ENCODE measurements at places on chromosomes 5 and 9.

GRCh38 chr9:127975376-127976315 is 5.1 kb downstream of the EEIG1 start:
- no peak for DNase-seq

DNA sequence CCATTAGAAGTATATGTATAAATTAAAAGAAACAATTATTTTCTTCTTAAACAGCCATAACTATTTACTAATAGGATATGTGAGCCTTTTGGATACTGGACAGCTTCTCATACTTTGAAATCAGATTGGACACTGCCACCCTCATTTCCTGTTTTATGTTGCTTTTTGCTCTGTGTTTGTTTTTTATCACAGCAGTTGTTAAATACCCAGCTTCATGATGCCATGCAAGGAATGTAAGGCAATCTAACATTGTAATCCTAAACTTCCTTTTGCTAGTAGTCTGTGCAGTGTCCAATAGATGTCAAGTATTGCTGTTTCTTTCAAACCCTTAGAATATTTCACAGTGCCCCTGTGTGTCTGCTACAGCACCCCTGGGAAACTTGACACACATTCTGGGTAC is 56.2 kb downstream of the CNTLN start:
- DNase-seq: no peak

GRCh38 chr9:134062461-134063087 is 5.3 kb downstream of the BRD3 start:
- DNase-seq: no peak

DNA sequence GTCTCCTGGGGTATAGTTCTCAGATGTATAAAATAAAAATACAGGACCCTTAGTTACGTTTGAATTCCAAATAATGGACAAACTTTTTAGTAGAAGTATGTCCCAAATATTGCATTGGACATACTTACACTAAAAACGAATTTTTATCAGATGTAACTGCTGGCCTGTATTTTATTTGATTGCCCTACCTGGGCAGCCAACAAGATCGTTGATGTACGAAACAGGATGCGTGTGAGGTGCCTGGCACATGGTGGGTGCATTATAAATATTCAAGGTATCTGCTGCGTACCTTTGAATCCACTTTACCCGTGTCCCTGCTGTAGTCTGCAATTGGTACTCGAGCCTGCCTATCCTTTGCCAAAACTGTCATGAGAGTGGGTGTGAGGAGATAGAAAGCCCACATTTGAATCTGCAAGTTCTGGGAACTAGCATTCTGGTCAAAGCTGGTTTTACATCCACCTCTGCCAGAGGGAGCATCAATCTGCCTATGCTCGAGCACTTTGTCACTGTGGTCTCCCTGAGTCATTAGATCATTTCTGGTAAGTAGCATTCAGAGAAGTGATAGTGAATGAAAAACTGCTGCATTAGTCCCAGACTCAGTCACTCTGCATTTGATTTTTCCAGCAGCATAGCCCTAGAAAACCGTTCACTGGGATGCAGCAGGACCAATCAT is 133.7 kb upstream of the IQGAP2 start:
- no peak for DNase-seq

DNA sequence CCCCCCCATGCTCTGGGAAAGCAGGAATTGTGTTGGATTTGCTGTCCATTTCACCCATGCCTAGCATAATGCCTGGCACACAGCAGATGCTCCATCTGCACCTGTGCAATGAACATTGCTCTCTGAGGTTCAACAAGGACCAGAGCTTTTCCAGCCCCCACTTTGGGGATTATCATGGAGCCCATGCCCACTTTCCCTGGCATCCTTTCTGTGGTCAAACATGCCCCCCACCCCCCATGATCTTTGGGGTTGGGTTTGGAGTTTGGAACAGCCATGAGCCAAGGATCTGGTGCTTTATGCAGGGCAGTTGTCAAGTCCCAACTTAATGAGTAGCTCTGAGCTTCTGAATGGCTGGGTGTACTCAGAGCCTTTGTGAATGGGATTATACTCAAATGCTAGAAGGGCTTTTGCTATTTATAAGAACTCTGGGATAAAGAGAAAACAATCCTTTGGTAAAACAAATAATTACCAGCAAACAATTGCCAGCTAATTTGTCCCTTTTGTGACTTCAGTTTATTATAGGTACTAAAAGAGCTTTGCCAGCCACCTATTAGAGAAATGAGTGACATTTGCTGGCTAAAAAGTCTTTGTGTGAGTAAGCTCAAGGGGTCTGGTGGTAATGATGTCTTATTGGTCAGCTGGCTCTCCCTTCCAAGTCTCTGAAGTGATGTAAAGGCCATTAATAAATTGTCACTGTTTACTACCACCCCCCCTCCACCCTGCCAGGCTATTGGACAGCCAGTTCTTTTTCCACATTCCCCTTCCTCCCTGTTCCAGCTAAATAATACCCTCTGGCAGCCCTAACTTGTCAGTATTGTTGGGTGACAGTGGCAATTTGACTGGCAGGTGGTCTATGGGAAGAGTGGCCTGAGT is 182.3 kb downstream of the MACROH2A1 start:
- no peak for DNase-seq

DNA sequence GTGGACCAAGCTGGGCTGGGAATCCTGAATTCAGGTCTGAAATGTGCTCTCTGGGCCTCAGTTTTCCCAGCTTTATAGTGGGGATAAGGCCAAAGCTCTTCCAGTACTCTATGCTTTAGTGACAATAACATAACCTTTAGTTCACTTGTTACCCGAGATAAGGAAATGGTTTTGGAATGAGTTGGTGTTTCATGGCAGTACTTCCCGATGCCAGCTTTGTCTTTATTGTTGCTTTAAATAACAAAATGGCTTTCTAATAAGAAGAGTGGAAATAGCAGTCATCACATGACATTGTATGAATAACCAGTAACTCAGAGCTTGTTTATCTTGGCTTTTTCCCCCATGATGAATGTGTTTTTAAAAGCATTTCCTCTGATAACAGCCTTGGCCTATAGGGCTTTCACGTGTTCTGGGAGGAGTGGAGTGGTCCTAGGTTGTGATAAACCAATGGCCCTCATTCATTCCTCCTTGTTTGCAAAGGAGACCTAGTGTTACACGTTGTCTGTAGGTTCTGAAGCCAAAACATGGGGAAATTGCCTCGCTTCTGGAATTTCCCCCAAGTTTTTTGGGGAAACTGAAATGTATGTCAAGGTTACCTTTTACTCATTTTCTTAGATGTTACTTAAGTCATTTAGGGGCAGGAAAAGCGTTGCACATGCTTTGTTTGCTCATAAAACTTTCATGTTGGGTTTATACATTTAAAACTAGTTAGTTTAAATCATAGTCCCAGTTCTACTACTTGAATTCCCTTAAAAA is 53.7 kb downstream of the ZNF618 start:
- no peak for DNase-seq

DNA sequence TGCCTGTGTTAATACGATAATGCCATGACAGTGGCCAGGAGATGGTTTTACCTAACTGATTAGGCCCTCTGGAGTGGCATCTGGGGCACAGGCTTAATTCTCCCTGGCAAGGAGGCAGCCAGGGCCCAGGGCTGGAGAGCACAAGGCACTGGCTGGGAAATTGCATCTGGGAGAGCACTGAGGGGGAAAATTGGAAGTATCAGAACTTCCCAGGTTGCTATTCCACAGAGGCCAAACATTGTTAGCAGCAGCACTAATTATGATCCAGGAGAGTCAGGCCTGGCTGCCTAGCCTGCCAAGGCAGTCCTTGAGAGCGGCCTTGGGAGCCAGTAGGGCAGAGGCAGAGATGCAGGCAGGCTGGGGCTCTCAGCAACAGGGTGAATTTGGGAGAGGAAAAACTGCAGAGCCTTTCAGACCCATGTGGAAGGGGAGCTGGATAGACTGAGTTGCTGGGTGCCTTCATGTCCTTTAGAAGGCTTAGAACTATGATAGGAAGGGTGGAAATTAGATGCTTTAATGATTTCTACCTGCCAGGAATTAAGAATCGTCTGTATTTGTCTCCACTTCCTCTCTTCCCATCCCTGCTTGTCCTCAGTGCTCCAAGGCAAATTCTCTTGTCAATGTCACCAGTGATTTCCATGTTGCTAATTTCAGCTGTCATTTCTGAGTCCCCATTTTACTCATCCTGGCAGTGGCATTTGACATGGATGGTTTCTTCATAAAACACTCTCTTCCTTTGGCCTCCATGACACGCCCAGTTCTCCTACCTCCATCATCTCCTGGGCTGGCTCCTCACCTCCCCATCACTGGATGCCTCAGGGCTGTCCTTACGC is 56.1 kb upstream of the HSPA9 start:
- DNase-seq: no peak

GRCh38 chr5:89686081-89686765 is 723.3 kb downstream of the CETN3 start:
- DNase-seq: no peak

- DNase-seq: no peak
These were observed 15.7 kb downstream of the PHF2 start for GRCh38 chr9:93592008-93592642.

GRCh38 chr5:93461756-93462155 is 119.3 kb downstream of the NR2F1-AS1 start:
- no peak for DNase-seq

- no peak for DNase-seq
These were observed 810.9 kb upstream of the ACO1 start for GRCh38 chr9:31573561-31573960.

- DNase-seq: no peak
These were observed 279.0 kb downstream of the GLIS3 start for GRCh38 chr9:4020755-4021296.

- DNase-seq: no peak
These were observed 19.7 kb downstream of the WWC1 start for GRCh38 chr5:168311061-168311566.

DNA sequence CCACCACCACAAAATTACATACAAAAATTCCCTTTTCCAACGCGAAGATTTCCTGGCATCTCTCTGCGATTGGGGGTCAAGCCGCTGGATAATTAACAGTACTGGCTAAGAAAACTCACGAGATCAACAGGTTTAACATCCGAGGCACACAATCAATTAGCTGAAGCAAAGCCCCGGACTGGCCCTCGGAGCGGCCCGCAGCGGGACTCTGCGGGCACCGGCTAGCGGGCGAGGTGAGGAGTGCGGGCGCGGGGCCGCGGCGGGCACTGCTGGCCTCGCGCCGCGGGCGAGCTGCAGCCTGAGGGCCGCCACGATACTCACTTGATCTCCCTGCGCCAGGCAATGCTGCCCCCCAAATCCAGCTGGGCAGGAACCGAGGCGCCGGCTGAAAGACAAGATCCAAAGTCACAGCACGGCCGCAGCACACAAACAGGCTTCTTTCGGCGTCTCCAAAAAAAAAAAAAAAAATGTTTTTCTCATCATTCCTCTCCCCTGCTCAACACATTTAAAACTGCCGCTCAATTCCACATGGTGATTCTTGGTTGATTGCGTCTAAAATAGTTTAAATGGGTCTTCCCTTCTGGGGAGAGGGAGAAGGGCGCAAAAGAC is 210.2 kb downstream of the MEF2C start:
- DNase-seq: no peak

DNA sequence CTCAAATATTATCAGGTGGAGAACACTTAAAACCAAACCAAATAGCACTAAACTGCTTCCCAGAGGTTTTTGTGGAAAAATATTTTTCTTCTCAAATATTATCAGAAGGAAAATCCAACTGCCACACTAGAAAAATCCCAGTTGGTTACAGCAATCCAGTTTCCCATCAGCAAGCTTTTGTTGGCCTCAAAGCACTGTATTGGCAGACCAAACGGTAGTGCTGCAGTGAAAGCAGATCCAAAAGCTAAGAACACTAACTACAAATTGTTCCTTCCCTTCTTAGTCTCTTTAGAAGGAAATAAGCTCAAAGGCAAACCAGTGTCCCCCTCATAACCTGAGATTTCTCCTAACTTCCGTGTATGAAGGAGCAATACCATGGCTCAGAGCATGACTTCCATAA is 105.3 kb downstream of the TRIM36 start:
- DNase-seq: no peak

GRCh38 chr5:61933787-61934626 is 372.0 kb upstream of the KIF2A start:
- DNase-seq: no peak

- no peak for DNase-seq
These were observed 12.6 kb upstream of the SPARC start for GRCh38 chr5:151699071-151699901.

DNA sequence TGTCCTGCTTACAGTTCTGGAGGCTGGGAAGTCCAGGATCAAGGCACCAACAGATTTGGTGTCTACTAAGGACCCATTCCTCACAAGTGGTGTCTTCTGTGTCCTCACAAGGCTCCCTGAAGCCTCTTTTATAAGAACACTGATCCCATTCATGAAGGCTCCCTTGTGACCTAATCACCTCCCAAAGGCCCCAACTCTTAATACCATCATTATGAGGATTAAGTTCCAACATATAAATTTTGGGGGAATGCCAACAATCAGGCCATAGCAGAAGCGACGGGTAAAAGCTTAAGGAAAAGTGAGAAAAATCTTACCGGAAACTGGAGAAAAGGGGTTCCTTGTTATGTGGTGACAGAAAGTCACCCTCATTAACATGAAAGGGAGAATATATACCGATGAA is 11.2 kb downstream of the CTNNAL1 start:
- DNase-seq: no peak

DNA sequence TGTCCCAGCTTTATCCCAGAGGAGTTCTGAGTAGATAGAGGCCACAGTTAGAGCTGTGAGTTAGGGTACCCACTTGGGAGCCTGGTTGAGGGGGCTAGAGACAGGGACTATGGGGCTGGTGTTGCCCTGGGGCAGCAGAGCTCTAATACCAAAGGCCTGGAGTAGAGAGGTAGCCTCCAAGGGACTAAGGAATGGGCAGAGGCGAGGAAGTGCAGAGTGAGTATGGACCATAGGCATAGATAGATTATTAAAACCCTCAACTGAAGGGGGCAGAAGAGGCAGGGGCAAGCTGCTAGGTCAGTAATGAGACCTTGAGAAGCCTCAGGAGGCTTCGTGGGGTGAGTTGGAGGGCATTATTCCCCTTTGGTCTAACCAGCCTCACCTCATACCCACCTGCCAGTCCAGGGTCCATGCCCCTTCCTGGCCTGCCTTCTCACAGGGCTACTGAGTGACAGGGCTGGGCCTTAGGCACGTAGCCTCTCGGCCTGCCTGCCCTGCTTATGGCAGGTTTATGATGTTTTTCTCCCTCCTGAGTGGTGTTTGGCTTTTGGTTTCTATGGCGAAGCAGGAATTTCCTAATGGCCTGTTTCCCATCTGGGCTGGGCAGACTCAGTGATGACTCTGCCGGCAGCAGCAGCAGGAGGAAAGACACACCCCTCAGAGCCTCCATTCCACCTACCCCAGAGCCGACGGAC is 8.0 kb downstream of the PDLIM4 start:
- DNase-seq: no peak

GRCh38 chr5:140041492-140042392 is 1.4 kb downstream of the NRG2 start:
- DNase-seq: no peak

GRCh38 chr5:17713301-17713700 is 79.0 kb downstream of the TAF11L14 start:
- no peak for DNase-seq

DNA sequence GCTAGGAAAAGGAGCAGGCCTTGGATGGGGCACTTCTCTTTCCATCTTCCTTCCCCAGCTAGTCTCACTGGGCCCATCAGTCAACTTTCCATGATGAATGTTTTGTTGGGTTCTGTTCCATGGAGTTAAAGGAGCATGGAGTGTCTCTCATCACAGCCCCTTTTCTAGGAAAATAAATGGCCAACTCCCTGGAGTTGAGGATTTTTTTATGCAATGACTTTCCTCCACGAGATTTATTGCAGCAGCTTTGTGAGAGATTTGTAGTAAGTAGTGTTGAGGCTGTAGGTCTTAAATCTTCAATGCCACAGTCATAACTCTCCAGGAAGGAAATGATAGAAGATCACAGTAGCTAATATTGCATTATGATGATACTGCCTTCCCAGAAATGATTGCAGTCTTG is 45.6 kb upstream of the SLC44A1 start:
- DNase-seq: no peak

GRCh38 chr5:55316837-55317236 is 9.0 kb downstream of the MTREX start:
- DNase-seq: no peak
